ENCODE measurements at places on chromosomes 7 and 10. TPM values are rescaled to one million over a fixed set of nuclear protein-coding genes. Genes with fewer than 3 reads are reported as not detected.

Gene BEND7
- 4.5 TPM for polyA plus RNA-seq

Gene PTPRE
- 4.4 TPM for polyA plus RNA-seq

Gene GPR146
- not detected for polyA plus RNA-seq

Gene NRAP
- polyA plus RNA-seq, result 0.08 TPM

Gene LLCFC1
- polyA plus RNA-seq, result not detected

Gene PON1
- polyA plus RNA-seq, result not detected

Gene CCL24
- polyA plus RNA-seq, result not detected
